ENCODE measurements at places on chromosomes 3 and 15.

DNA sequence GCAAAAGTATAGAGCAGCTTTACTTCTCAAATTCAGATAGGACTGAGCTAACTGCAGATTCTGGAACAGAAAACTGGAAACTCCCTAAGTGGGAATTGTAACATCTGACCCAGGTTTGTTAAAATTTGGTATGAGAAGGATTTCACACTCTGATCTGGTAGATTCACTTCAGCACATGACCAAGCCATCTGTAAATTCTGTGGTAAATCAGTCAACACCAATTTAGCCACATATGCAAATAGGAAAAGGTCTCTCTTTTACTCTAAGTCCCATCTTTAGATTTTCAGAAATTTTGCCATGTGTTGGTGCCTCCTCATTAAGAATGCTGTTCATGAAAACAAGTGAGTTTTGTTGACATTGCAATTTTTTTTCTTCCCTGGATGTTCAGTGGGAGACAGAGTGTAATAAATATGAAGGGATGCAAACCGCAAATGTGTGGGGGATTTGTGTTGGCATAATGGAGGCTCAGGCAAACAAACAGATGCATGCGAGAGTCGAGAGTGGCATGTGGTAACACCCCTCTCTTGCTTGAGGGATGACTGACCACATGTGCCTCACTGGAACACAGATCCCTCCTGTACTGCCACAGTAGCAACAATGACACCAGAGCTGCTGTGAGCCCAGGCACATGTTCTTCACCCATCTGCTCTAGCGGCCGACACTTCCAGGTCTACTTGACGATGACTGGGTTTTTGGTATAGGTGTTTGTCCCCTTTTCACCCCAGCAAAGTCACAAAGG is 146.6 kb downstream of the FEZF2 start:
- DNase-seq = no peak

GRCh38 chr15:36371509-36371908 is 207.9 kb upstream of the CDIN1 start:
- DNase-seq = no peak

GRCh38 chr15:74312445-74313007 is 54.9 kb downstream of the CYP11A1 start:
- DNase-seq = no peak

DNA sequence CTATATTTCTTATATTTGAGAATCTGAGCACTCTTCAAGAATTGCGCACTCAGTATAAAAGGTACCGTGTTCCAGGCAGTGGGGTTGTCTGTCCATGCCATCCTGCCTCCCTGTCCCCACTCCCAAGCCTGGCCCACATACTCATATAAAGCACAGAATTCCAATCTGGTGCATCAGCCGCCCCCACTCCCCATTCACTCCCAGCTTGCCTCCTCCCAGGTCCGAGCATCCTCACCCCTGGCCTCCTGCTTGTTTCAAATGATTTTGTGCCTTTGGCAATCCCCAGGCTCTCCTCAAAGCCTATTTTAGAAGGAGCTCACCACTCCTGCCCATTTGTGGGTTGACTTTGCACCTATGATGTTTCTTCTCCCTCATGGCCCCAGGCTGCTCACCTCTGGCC is 22.2 kb upstream of the IGF1R start:
- no peak for DNase-seq

GRCh38 chr15:89142423-89142822 is 54.2 kb downstream of the ABHD2 start:
- DNase-seq = no peak

- DNase-seq = no peak
Observed at GRCh38 chr3:18868911-18869689, 279.2 kb upstream of the KCNH8 start.

- DNase-seq = no peak
Observed at GRCh38 chr3:128575777-128576176, 74.8 kb downstream of the RPN1 start.

DNA sequence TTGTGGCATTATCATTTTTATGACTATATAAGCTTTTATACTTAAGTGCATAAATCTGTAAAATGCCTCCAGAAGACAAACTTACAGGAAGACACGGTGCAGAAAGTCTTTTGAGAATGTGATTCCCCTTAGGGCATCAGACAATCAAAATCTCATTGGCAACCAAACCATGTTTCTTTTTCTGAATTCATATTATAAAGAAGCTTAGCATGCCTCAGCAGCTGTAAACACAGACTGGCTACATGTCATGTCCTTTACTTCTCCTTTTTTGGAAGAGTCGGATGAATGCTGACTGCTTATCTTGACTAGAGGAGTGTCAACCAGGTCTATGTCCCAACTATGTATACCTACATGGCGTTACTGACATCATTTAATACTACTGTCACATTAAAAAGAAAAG is 150.1 kb downstream of the PLD1 start:
- no peak for DNase-seq

DNA sequence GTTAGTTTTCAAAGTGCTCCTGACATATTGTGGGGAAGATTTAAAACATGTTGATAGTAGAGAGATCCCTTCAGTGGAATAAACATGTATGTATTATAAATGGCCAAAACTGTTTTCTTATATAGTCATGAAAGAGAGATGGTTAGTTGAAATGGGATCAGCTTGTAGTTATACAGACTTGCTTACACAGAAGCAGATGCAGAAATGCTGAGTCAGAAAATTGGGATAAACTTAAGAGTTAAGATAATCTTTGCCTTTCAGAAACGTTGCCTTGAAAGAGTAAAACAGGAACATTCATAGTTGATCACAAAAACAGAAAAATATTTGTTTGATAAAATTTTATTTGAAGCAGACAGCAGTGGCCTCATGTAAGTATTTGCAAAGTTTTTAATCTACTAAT is 433.2 kb upstream of the BCHE start:
- DNase-seq = no peak

DNA sequence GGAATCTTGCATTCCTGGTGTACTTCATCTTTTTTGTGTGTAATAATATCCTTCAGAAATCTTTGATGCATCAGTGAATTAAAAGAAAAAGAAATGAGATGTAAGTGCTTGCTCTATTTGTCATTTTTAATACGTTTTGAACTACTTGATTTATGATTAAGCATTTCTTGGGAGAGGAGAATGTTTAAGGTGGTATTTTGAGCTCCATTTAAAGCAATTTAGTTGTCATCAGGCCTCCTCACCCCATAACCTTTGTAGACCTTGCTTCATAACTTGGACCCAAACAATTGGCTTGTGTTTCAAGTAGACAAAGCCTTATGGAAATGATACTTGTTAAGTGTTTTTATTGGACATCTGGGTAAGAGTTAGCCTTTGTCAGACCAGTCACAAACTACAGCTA is 87.1 kb upstream of the VEPH1 start:
- DNase-seq = no peak

DNA sequence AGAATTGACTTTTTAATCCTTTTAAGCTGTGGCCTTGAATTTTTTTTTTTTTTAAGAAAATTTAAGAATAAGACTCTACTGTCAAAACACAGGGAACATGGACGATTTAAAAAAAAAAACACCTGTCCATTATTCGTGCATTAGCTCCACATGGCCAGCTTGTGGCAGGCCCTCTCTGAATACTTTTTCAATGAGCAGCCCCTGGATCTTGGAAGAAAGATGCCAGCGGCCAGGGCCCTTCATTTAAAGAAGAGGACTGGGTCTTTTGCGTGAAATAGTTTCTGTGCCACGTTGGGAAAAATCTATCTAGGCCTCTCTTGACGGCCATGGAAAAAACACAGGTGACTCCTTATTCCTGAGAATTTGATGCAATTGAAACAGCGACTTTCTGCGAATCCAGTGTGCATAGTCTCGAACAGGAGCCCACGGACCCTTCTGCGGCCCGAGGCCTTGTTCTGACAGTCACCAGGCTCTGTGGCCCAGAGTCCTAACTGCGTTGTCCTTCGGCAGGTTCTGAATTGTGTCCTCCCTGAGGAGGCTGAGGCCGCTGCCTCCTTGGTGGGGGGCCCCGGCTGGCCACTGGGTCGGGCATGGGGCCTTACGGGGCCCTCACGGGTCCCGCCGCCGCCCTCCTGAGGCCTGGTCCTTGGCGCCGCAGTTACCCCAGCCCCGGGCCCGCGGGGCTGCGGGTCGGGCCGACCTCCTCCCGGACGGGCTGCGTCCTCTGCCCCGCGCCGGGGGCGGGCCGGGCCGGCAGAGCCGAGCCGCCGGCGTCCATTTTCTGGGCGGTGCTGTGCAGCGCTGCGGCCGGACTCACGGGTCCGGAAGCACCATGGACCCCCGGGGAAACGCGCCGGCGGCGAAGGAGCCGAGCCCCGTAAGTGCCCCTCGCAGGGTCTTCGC is 33.5 kb downstream of the ZBTB38 start:
- DNase-seq = no peak

DNA sequence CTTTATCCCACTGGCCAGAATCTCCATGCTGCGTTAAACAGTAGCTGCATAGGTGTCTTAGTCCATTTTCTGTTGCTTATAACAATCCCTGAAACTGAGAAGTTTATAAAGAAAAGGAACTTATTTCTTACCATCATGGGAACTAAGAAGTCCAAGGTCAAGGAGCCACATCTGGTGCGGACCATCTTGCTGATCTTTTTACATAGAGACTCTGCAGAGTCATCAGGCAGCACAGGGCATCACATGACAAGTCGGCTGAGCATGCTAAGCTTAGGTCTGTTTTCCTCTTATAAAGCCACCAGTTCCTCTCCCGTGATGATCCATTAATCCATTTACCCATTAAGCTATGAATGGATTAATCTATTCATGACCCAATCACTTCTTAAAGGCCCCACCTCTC is 22.4 kb upstream of the FAM174B start:
- no peak for DNase-seq

GRCh38 chr3:923161-923910 is 169.5 kb upstream of the CNTN6 start:
- no peak for DNase-seq

DNA sequence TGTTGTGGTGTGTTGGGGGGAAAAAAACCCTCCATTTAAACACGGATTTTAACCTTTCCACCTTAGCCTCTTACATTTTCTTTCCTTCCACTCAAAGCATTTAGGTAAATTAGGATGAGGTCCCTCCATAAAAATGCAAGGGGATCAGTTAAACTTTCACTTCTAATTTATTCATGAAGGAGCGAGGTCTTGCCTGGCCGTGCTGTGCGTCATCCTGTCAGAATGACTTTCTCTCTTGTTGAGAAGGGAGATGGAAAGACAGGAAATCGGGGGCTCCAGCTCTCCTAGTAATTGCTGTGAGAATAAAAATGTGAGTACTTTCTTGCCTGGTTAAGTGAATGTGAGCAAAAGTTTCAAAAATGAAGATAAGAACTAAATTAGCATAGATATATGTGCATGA is 962.3 kb upstream of the NR2F2 start:
- no peak for DNase-seq

DNA sequence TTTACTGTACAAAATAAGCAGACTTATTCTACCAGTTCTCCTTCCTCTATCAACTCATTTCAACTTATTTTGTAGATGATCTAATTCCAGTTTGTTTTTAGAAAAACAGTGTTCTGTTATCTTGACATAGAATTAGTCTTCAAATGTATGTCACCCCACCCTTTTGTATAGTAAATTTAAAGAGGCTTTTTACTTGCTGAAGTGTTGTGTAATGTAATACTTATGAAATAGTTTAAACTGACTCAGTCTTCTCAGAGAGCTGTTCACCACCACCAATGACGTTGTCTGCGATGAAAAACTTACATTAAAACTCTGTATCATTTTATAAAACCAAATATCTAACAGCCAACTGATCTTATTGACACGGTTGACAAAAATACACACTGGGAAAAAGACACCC is 82.9 kb downstream of the RAP2B start:
- no peak for DNase-seq

DNA sequence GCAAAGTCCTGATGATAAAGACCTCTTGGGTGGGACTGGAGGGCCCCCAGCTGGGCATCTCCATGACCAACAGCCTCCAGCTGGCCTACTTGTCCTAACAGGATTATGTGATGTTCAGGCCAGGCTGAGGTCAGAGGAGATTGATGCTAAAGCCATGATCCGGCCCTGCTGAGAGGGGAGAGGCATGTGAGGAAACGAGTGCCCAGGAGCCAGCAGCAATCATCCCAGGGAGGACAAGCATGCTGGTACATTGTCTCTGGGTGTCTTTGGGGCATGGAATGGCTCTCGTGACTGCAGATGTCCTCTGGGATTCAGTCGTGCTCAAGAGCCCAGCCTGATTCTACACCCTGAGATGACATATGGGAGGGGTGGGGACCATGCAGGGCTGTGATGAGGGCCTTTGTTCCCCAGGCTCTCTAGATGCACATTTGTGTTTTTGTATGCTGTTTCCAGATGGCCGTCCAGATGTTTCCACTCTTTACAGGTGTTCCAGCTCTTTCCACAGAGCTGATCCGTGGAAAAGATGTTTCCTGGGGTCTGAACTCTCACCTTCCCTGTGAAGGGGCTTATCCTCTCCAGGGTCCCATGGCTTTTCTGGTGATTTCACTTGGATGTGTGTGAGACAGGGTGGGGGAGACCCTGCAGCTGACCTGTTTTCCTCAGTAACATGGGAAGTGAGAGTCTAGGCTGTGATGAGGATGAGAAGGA is 20.2 kb downstream of the SLC24A1 start:
- DNase-seq = no peak

DNA sequence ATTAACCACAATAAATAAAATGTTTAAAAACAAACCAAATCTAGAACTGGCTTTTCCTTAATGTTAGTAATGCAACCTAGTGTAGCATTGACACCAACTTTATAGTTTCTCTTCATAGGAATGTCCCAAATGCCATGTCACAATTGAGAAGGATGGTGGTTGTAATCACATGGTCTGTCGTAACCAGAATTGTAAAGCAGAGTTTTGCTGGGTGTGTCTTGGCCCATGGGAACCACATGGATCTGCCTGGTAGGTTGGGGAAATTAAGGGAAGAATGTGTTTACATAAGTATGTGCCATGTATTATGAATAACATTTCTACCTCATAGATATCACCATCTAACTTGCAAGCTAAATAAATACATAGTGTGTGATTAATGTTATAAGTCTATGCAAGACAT is 84.4 kb upstream of the GOLGA6B start:
- no peak for DNase-seq

DNA sequence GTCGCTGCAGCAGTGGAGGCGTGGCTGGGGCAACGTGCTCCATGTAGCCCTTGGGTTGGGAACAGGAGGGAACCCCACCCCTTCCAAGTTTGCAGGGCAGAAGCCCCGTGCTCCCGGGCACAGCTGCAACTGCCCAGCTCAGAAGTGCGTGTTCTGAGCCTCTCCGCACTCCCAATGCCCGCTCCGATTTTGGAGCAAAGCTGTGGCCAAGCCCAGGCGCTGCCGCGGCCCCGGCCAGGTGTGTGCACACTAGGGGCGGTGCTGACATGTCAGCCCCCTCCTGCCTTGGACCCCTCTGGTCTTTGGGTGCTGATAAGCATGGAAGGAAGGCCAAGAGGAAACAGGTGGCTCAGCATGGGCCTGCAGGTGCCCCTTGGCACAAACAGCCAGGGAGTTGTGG is 87.6 kb upstream of the TTBK2 start:
- DNase-seq = no peak

Data from left renal pelvis (tissue), 4 donors.